ENCODE measurements at places on chromosomes 12 and 14.

GRCh38 chr12:68790081-68790951 is 17.7 kb upstream of the MDM2 start:
- no peak for DNase-seq

GRCh38 chr12:128970941-128971340 is 117.7 kb downstream of the GLT1D1 start:
- DNase-seq: peak; percentile 27

- DNase-seq: no peak
Measured at GRCh38 chr14:50045039-50045711, 71.2 kb downstream of the VCPKMT start.

- no peak for DNase-seq
Measured at GRCh38 chr12:13311551-13311950, 115.0 kb downstream of the EMP1 start.

GRCh38 chr14:58107947-58108552 is 44.0 kb downstream of the ARMH4 start:
- DNase-seq: peak; percentile 81

Data from DMS53 (cell line).